Kidney glomerular epithelial cell (primary cell): ENCODE measurements at places on chromosomes 13 and 19.

- no peak for DNase-seq
Observed at GRCh38 chr19:14349426-14349825, 31.8 kb upstream of the ADGRE5 start.

DNA sequence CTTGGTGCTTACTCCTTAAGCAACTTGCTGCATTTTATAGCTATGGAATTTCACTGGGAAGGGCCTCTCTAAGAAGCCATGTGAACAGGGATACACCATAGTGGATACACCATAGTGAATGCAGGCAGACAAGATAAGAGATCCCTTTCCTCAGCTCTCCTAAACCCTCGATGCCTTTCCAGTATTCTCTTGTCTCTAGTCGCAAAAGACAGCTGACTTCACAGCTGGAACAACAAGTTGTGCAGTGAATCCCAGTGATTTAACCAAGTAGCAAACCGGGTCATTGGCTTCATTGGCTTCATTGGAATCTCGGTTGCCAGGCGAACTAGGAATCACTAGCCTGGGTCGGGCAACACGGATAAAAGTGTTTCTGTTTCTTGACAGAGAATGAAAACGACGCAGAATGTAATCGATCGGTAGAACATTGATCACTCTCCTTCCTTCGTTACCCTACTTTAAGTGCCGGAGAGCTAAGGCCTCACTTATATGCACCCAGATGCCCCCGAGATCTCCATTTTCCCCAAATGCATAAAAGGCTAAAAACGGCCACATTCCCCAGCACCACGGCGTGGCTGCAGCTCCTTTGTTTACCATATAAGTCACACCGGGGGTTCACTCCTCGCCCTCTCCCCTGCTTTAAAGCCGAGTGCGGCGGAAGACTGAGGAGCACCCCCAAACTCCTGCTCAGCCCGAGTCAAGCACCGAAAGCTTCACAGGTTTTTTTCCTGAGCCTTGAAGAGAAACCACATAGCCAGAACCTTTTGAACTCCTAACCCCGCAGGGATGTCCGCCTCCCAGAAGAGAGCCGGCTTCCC is 674 bp downstream of the TRPC4 start:
- DNase-seq, result no peak

- DNase-seq, result no peak
Observed at GRCh38 chr19:3985643-3986259, 488 bp upstream of the EEF2 start.

GRCh38 chr19:13436352-13436751 is 69.9 kb downstream of the CACNA1A start:
- DNase-seq, result no peak

- no peak for DNase-seq
Observed at GRCh38 chr19:5165697-5166019, 175.0 kb downstream of the PTPRS start.

GRCh38 chr13:25927932-25928331 is 123.9 kb downstream of the SHISA2 start:
- DNase-seq, result no peak

- DNase-seq, result no peak
Observed at GRCh38 chr13:85520445-85520844, 278.8 kb downstream of the SLITRK6 start.

- DNase-seq, result no peak
Observed at GRCh38 chr19:45575216-45575615, 9.4 kb downstream of the OPA3 start.

- no peak for DNase-seq
Observed at GRCh38 chr13:80726868-80727267, 385.9 kb upstream of the SPRY2 start.

DNA sequence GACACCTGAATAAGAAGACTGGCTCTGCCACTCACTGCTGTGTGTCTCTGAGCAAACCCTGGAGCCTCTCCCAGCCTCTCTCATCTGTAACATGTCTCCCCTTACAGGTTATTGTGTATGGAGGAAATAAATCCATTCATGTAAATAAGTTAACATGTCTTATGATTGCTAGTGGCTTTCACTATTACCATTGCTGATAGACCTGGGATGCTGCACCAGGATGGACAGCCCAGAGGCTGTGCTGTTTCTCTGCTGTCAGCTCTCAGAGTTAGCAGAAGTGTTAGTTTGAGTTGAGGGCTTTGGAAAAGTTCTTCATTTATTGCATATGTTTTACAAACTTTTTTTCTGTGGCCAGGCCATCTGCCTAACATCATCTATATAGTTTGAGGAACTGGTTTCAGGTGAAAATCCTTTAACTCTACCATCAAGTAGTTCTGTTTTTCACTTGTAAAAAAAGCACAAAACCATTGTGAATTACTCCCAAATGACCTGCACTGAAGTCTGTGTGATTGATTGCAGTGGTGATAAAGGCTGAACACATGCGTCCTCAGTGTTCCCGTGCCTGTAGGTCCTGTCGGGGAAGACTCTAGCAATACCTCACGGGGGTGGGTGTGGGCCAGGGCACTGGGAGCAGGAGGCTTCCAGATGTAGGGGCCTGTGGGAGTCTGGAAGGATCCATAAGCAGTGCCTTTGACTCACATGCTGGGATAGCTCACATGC is 24.6 kb downstream of the MPHOSPH8 start:
- DNase-seq, result no peak

DNA sequence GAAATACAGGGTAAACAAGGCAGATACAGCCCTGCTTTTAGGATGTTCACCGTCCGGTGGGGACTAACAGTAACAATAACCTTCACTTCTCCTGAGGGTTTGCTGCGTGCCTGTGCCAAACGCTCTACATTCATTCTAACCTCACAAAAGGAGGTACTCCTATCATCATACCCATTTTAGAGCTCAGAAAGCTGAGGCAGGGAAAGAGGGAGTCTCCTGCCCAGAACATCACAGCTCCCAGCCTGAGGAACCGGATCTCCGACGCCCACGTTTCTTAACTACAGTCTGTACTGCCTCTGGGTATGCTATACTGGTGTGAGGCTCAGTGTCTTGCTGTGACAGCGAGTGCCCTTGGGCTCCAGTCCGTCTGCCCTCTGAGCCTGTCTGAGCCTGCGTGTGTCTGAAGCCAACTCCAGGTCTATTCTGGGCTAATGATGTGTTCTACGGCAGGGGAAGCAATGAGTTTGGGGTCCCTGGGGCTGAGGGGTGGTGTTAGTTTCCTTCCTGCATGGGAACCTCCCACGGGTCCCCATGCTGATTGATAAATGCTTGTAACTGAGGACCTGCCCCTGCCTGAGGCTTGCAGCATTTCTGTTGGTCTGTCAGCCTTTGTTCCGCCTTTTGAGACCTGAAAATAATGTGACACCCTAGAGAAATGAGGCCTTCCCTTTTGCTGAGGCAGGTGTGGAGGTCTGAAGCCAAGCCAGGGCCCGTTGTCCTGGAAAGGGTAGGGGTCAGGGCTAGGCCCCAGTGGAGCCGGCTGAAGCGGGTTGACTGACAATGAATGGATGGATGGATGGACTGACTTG is 4.9 kb downstream of the LIPE start:
- DNase-seq, result no peak

DNA sequence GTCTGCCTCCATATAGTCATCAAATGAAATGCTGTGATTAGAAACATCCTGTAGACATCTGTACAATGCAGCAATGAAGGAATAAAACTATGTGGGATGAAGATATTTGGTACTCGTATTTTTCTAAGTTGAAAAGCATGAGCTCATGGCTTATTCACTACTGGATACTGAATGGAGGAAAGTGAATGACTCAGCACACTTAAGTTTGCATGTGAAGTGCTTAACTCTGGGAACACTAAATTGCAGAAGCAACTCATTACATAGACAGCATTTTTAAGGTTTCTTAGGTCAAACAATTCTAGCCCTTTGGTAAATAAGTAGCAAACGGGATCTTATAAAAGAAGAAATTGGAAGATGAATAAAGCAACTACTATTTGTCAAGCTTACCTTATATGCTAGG is 429.0 kb upstream of the MIR17HG start:
- peak; percentile 70 for DNase-seq

GRCh38 chr13:62635161-62635560 is 1219.5 kb upstream of the PCDH20 start:
- DNase-seq, result no peak

DNA sequence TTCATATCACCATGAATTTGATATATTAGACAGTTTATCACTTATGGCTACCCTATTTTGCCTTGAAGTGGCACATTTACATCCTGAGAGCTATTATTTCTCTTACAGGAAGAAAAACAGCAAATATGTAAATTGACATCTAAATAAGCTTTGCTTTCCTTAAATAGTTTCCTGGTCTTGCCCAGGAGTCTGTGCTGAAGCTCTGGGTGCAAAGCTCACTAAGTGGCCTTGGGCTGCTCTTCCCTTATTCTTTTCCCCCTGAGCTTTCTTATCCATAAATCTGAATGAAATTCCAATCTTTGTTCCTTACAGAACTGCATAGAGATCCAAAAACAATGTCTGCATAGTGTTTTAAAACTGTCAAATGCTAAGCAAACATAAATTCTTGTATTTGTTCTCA is 56.3 kb downstream of the TNFSF13B start:
- no peak for DNase-seq

DNA sequence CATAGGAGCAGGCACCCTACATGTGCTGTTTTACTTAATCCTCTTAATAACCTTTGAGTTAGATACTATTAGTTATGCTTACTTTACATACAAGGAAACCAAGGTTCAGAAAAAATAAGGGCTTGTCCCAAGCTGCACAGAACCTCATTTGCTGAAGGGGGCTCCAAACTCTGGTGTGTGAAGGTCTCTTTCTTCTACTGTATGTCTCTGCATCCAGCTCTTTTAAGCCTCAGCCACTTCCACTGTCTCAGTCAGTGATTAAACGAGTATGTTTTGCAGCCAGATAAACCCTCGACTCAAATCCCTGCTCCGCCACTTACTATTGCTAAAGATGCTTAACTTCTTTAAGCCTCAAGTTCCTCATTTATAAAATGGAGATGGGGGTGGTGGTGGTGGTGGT is 112.4 kb upstream of the WASF3 start:
- no peak for DNase-seq

- DNase-seq, result no peak
Observed at GRCh38 chr19:13002166-13002898, 7.1 kb downstream of the NFIX start.

DNA sequence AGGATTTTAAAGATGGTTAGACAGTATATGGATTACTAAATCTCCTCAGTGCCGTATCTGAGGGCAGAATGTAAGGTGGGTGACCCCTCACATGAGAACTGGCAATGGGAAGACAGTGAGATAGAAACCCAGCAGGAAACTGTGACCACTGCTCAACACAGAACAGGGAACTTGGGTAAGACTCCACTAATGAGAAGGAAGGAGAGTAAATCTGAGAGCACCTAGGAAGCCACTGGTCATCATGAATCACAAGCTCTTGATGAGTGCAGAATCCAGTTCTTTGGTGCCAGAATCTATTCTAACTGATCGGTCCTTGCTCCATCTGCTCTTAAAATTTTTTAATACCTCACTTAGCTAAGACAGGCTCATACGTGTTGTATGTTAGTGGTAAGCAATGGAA is 261.8 kb downstream of the KLF12 start:
- DNase-seq, result no peak

- DNase-seq, result no peak
Observed at GRCh38 chr13:99978799-99979452, 2.7 kb upstream of the ZIC2 start.

DNA sequence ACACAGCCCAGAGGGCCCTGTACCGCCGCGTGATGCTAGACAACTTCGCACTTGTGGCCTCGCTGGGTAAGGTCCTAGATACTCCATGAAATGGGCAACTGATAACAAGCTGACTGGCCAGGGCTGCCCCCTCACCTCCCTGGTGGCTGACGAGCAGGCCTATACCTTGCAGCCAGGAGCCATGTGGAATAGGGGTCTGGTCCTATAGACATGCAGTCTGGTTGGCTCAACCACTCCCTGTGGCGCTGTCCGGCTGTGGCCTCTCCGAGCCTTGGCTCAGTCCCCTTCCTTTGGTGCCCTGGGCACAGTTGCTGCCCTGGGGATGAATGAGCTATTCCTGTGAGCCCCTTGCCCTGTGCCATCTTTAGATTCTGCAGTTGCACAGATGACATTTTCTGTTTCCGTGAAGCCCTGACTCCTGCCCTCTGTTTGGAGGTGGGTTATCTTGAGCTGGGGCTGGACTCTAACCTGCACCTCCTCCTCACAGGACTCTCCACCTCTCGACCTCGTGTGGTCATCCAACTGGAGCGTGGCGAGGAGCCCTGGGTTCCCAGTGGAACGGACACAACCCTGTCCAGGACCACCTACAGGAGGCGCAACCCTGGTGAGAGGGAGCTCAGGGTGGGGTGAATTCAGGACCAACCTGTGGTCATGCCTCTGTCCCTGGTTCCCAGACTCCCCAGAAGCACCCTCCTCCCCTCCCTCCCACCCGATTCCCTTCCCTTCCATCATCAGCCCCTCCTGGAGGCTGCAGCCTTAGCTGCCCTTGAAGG is 2.5 kb downstream of the ZNF324 start:
- DNase-seq, result no peak

DNA sequence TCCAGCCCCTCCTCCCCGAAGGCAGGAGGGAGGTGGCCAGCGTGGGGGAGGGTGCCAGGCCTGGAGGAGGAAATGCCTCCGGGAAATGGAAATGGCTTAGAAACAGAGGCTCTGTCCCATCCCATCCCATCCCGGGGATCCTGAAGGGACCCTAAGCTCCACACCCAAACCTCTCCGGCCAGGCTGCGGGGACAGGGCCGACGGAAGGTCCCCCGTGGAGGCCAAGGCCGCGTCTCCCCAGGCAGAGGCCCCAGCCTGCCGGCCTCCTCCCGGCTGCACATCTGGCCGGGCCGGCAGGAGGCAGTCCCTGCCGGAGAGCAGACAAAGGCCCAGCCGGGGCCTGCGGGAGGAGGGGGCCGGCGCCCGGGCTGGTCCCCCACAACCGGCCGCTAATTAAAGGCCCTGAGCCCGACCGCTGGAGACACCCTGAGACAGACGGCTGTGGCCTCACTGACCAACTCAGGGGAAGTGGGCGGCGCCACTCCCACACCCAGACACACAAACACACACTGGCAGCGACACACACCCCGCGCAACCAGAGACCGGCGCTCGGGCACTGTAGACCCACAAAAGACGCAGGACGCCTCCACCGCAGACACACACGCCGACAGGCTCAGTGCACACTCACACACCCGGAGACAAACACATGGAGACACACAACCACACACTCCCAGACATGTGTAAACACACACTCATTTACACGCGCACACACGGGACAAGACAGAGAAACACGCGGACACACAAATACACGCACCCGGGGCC is 1.1 kb downstream of the ADAMTS10 start:
- no peak for DNase-seq

- DNase-seq, result no peak
Observed at GRCh38 chr13:101399365-101399764, 16.9 kb downstream of the NALCN start.

GRCh38 chr19:49339301-49340068 is 4.3 kb downstream of the CD37 start:
- peak; percentile 54 for DNase-seq
